ENCODE measurements at places on chromosomes 1 and 21.

DNA sequence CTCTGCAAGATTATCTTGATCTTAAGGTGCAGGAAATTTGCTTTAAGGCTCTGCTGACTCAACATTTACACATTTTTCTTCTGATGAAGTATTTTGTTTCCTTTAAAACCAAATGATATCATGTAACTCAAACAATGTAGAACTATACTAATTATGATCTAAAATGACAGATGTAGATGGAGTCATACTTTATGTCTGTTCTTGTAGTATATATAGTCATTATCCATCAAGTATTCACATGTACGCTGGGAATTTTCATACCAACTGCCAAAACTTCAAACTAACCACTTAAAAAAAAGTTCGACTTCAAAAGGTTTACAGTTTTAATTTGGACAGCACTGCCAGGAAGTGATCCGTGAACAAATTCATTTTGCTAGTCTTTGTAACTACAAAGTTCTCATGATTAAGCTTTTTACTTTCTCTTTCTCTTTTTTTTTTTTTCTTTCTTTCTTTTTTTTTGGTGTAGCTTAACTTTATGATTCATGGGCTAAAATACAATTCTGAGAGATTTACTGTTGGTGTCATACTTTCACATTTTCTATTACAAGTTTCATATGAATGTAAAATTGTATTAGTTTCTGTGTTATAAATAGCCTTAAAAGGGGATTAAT lies 509.0 kb upstream of the CXADR start:
- DNase-seq, result peak; percentile 27

- DNase-seq, result no peak
These were observed 18.1 kb downstream of the NAV1 start for GRCh38 chr1:201556841-201557571.

DNA sequence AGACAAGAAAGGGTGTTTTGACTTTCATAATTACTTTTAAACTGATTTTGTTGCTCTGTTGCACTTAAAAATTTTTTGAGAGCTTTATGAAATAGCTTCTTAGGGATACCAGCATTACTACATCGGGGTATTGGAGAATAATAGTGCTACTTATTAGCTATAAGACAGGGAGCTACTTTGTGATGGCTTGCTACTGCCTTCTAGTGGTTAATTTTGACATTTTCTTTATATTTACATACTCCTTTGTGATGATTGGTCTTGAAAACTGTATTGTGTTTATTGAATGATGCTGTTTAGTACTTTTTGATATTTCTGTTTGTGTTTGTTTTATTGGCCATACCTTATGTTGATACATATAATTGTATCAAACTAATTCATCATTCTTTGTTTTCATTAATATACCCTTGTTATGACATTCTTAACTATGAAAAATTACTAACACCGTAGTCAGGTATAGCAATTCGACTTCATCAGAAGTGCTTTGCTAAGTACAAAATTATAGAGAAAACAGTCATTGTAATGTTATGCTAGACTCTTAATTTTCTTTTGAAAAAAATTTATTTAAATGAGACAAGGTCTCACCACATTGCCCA lies 85.5 kb downstream of the CLIC4 start:
- DNase-seq, result peak; percentile 52

GRCh38 chr1:244869364-244869827 lies 5.1 kb upstream of the HNRNPU start:
- DNase-seq, result no peak

GRCh38 chr1:91557039-91557690 lies 56.5 kb downstream of the CDC7 start:
- DNase-seq, result peak; percentile 61

- no peak for DNase-seq
These were observed 74.1 kb downstream of the C21orf91 start for GRCh38 chr21:17745086-17745485.

- DNase-seq, result no peak
These were observed 615 bp downstream of the KRTAP10-5 start for GRCh38 chr21:44579833-44580144.

DNA sequence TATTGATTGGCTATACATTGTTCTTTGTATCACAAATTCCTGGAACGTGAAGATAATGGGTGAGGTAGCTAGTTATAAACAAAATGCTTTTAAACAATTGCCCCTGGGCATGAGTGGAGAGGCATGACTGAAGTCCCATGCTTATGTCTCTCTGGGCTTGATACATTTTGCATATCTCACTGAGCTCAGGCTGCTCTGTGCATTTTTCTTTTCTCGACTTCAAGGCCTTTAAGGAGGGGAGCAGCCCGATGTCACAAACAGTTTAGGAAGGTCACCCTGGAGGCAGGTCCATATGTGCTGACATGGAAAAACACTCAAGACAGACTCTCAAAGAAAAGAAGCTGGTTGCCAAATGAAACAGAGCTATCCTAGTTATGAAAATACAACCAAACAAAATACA lies 80.1 kb upstream of the PUM1 start:
- no peak for DNase-seq

DNA sequence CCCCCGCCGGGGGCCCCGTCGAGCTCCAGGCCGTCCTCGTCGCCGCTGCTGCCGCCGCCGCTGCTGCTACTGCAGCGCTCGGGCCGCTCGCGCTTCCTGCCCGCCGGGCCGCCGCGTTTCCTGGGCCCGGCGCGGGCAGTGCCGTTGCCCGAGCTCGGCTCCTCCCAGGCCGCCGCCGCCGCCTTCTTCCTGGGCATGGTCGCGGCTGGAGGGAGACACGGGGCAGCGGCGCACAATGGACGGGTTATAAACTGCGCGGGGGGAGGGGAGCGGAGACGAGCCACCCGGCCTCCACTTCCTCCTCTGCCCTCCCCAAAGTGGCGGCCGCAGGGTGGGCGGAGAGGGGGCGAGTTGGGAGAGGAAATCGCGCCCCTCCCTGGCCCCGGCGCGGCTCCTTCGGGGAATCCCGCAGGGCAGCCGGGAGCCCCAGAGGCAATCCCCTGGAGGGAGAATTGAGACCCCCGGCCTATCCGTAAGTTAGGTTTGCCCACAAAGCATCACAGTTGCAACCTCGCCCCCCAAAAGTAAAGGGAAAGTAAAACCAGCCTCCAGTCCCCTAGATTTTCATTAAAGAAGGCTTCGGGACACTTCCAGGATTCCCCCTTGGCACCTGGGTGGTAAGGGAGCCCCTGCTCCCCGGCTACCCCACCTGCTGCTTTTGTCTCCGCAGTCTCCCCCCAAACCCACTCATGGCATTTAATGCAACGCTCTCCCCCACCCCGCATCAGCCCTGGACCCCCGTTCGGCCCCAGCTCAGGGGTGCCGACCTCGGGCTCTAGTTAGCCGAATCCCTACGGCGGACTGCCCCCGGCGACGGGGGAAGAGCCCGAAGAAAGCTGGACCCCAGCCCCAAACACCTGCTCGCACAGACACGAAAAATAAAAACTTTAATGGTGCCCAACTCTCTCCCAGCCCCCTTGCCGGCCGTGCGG lies 893 bp downstream of the RCC2 start:
- no peak for DNase-seq

DNA sequence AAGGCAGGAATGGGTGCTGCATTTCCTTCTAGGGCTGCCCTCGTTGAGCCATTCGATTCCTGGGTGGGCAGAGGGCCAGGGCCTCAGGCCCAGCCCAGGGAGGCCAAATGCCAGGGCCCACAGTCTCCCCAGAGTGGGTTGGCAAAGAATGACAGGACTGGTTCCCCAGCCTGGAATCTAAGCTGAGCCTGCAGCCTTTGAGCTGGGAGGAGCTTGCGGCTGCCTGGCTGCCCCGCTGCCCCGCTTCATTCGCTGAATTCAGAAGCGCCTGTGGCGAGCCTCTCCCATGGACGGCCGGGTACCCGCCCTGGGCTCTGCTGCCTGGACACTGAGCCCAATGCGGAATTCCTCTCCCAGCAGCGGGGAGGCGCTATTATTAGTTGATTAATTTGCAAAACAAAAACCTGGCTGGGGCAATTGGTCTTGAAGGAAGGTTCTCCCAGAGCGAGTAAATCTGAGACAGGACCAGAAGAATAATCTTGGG lies 32.3 kb upstream of the TARDBP start:
- peak; percentile 35 for DNase-seq

GRCh38 chr1:172109359-172109758 lies 268.1 kb downstream of the DNM3 start:
- no peak for DNase-seq

DNA sequence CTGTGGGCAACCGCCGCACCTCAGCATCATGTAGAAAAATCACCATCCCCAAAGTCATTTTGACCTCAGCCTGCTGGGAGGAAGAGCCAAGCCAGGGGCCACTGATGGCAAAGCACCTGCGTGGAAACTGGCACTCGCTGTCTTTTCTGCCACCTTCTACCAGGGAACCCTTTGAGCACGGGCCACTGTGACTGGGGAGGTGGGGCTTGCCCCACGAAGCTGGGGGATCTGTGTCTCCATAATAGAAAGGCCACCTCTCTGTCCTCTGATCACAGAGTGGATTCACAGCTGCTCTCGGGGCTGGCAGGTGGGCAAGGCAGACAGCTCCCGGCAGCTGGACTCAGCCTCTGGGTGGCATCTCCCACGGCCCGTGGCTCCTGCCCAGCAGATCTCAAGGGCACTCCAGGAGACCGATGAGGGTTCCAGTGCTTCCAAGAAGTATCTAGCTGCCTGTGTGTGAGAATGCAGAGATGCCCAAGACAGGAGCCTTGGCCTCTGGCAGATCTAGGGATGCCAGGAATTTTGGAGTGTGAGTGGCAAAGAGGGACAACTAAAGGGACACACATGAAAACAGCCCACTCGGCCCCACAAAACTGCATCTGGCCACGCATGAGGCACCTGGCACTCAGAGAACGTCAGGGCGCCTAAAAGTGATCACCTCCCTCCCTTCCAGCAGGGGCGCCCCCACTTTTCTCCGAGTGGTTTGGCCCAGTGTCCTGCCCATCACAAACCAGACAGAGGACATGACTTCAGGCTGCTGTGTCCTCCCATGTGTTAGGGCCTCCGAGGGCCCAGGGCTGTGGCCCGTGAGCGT lies 102.6 kb downstream of the PDE9A start:
- DNase-seq, result no peak
